ENCODE measurements at places on chromosomes 12 and 14.

DNA sequence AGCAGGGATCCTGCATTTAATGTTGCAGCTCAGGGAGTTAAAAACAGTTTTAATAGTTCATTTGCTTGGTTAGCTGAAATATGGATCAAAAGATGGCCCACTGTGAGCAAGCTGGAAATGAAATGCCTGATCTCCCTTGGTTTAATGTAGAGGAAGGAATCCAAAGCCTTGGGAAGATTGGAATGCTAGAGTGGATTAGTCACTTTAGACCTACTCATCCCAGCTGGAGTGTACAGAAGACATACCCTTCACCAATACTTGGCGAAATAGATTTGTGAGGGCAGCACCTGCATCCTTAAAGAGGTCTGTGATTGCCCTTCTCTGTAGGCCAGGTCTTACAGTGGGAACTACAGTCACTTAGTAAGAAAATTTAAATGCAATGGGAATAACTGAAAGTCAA lies 58.0 kb upstream of the KRAS start:
- DNase-seq, result peak; percentile 72

GRCh38 chr12:20411345-20411744 lies 43.0 kb downstream of the PDE3A start:
- DNase-seq, result no peak

DNA sequence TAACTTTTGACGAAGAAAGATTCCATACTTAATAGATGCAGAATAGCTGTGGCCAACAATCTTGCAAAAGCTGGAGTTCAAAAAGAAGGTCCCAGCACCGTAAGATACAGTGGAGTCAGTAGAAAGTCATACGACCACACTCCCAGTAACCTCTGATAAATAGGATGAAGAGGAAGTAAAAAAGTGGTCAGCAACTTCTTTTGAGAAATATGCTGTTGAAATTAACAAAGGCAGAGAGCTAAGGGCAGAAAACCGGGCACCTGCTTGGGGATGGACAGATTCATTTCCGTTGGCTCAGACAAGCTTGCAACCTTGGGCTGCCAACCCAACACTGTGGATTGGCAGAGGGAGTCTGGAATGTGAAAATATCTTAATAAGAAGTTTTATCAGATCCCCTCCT lies 40.0 kb downstream of the BTG1 start:
- DNase-seq, result no peak

- no peak for DNase-seq
These were observed 496.8 kb downstream of the EGLN3 start for GRCh38 chr14:33454022-33454595.

DNA sequence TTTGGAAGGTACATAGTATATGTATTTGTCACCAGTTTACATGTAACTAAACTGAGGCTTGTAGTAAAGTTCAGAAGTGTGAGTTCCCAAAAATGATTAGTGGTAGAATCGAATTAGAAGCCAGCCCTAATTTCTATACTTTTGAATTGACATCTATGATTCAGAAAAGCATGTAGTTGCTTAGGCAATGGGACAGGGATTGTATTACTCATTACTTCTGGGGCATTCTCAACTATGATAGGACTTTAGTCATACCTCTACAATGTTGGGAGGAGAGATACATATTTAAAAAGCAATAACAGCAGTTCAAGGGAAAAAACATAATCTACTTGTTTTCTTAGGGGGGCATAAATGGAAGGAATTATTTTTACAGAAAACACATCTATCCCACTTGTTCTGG lies 277.9 kb upstream of the E2F7 start:
- peak; percentile 8 for DNase-seq

GRCh38 chr12:26938701-26939062 lies 412 bp downstream of the FGFR1OP2 start:
- no peak for DNase-seq

DNA sequence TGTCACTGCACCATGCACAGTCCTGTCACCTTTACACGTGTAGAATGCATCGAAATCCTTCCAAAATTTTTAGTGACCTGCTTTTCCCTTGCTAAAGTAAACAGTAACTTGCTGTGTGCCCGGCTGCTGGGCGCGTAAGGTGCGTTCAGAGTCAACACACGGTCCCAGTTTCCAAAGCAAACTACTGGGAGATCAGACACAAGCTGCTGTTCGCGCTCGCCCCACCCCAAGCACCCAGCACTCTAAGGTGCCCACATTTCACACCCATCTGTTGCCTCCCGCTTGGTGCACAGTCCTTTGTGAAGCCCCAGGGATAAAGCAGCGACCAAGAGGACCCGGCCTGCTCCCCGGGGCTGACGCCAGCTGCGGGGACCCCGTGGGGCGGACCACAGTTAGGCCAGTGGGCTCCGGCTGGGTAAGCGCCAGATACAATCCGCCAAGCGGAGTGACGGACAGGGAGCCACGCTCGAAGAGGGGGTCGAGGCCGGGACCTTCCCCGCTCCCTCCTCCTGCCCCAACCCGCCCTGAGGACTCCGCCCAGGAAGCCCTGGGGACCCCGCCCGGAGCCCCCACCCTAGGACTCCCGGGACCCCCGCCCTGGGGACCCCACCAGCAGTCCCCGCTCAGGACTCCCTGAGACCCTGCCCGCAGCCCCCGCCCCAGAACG lies 633 bp downstream of the STX2 start:
- peak; percentile 40 for DNase-seq
